Ovary (tissue), 10 donors: ENCODE measurements at places on chromosomes 3 and 15.

- DNase-seq = no peak
Measured at GRCh38 chr3:34239875-34240274, 441.4 kb downstream of the PDCD6IP start.

DNA sequence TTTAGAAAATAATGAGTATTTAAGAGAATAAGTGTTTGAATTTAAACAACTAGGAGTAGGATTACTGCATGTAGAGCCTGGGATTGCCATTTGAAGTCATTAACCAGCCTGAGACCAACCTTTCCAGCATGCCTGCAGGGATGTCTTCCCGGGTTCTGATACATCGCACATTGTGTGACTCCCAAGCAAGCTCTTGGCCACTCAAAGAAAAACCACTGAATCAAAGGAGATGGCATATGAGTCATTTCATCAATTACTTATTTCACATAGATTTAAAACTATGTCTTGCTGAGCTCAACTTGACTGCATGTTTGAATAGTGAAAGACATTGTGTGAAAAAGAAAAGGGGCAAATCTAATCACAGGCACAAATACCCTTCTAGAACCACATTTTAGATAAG, 15.0 kb upstream of the THBS1 start:
- DNase-seq = no peak

DNA sequence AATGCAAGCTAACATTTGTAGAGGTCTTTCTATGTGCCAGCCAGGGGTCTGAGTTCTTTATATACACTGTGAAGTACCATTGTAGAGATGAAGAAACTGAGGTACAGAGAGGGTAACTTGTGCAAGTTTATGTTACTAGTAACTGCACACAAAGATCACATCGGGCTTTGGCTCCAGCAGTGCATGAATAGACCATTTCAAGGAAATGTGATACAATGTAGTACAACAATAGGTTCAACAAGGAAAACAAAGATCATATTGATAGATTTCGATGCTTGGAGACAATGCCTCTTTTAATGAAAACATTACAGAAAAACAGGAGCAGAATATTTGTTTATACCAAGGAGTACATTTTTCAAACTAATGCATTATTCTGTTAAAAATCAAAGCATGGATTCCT, 115.3 kb downstream of the POLR2M start:
- DNase-seq = no peak

DNA sequence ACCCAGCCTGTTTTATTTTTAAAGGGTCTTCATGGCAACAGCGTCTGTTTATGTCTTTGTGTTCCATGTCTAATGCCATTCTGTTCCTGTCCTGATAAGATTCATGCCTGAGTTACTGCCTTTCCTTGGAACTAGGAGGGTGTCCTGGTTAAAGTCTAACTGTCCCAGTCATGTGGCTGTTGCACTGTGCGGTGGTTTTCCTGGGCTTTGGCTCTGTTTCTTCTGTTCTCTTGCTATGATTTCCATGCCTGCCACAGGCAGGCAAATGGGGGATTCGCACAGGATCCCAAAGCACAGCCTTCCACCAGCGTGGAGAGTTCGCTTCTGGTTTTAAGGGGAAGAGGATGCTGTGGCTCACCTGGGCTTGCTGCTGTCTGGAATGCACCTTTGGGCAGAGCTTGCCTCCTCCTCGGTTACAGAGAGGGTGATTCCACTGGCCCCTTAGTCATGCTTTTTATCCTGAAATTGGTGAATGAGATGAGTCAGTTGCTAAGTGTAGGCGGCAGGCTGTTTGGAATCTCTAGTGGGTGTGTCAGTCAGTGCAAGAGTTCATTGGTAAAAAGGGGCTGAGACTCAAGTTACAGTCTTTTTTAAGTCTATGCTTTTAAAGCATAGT, 86.8 kb downstream of the CCK start:
- DNase-seq = peak; percentile 53

DNA sequence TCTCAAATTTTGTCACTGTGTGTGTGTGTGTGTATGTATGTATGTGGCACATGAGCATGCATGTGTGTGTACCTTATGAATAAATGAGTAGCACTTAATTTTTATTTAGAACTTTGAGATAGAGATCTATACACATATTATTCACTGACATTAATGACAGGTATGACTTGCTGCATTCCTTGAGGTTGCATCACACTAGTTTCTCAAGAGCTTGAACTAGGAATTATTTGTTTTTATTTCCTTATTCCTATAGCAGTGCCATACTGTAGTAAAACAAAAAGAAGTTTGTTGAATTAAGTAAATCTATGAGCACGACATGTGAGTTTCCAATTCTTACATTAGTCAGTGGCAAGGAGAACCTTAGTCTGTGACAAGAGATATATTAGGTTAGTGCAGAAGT, 943.9 kb downstream of the ROBO1 start:
- no peak for DNase-seq

GRCh38 chr3:136728473-136728872, 23.7 kb downstream of the STAG1 start:
- DNase-seq = no peak

- no peak for DNase-seq
Measured at GRCh38 chr15:39589193-39589814, 8.4 kb downstream of the THBS1 start.

GRCh38 chr3:195911041-195911945, 2.9 kb upstream of the TNK2 start:
- no peak for DNase-seq

DNA sequence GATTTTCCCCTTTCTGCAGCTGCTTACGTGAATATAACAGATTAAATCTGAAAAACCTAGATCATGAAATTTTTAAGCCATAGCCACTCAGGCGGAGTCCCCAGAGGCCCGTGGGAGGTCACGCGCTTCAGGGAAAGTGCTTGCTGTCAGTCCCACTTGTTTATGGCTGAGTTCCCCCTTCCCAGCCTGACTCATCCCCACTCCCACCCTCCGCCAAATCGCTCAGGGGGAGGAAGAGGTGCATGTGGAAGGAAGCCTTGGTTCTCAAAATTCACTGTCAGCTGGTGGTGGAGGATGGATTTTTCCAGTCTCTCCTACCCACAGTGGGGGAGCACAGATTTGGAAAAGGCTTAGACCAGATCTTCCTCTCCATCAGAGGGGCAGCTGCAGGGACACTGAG, 67.4 kb downstream of the CORO2B start:
- peak; percentile 32 for DNase-seq
